Stimulated activated CD8-positive, alpha-beta memory T cell treated with anti-CD3 and anti-CD28 coated beads, Interleukin-15, amount 100 ng/mL, for 4 hours (primary cell): ENCODE measurements at places on chromosomes 12 and 14.

GRCh38 chr14:68766299-68767247 lies 26.3 kb downstream of the ZFP36L1 start:
- no peak for DNase-seq

DNA sequence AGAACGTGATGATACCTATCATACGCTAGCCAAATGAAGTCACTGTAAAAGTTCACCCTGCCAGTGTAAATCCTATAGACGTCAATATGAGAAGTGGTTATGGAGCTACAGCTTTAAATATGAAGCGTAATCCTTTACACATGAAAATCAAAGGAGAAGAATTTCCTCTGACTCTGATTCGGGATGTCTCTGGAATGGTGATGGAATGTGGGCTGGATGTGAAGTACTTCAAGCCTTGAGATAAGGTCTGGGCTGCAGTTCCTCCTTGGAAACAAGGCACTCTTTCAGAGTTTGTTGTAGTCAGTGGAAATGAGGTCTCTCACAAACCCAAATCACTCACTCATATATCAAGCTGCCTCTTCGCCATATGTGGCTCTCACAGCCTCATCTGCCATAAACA lies 53.1 kb upstream of the NAP1L1 start:
- no peak for DNase-seq

GRCh38 chr12:19908830-19909229 lies 459.5 kb upstream of the PDE3A start:
- DNase-seq, result no peak

DNA sequence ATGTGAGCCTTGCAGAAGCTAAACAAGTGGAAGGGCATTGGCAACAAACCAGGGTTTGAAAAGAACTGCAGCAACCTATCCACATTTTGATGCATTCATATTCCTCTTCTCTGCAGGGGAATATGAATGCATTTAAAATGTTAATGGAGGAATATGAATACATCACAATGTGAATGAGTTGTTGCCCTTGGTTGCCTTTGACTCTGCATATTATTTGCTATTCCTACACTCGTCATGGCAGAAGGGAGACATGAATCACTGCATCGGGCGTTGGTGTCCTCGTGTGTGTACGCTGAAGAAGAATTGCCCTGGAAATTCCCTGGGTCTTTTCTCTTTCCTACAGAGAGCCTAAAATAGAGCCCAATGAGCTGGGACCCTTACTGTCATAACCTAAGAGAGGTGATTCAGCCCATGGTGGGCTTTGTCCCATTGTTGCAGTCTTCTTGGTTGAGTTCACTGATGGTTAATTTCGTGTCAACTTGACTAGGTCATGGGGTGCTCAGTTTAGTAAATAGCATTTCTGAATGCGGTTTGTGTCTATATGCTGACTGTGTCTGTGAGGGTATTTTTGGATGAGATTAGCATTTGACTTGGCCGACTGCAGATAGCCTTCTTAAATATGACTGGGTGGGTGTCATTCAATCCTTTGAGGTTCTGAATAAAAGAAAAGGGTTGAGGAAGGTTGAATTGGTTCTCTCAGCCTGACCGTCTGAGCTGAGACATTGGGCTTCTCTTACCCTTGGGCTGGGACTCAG lies 1422.9 kb upstream of the TMEM132C start:
- no peak for DNase-seq

DNA sequence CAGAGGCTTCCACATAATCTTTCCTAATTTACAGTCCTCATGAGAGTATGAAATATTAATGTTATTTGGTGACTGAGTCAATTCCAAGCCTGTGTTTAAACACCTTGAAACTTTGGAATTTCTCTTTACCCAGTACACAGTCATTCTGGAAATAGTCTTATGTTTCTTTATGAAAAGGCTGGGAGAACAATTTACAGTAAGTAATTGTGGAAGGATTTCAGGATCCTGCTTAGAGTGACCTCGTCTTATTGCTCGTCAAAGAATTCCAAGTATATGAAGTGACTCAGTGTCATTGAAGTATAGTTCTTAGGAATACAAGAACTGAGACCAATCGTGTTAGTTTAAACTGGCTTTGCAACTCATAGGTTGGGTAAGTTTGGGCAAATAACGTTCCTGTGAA lies 634.2 kb downstream of the SLC16A7 start:
- DNase-seq, result no peak

DNA sequence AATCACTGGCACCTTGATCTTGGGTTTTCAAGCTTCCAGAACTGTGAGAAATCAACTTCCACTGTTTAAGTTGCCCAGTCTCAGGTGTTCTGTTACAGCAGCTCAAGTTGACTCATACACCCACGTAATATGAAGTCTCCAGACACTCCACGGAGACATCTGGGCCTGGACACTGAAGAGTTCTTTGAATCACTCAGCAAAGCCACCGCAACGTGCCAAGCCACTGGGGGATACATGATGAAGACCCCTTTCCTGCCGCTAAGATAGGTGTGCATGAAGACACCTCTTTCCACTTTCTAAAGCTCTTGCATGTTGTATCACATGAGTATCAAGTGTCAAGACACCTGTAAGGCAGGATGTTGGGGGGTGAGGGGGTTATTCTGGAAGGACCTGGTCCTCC lies 311.7 kb upstream of the RTL1 start:
- no peak for DNase-seq

DNA sequence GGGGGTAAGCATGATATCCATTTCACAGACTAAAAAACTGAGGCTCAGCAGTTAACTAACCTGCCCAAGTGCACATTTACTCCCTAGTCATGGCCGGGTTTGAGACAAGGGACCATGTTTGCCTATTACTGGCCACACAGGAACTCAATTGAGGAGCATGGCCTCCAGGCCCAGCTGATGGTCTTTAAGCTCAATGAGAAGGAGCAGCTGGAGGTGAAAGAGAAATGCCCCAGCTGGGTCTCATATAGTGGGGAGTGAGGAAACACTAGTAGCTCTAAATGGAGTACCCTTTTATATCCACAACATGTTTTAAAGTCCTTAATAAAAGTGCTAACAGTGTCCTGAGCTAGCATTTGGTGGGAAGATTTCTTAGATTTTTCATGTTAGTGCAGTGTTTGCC lies 1.6 kb downstream of the TDP1 start:
- DNase-seq, result no peak

DNA sequence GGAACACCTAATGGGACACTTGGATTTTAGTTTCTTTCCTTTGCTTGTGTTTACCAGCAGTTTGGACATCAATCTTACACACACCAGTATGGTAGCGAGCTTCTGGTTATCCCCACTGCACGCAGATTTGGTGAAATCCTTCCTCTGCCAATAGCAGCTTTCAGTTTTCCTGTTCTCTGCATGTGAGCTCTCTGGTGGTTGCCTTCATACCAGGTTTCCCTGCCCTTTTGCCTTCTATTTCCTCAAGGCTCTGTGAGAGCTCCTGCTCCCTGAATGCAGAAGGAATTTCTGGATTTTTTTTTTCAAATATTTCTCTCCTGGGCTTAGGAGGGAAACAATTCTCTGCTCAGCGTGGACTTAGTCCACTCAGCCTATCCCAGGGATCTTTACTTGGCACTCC lies 93.0 kb upstream of the CCDC91 start:
- DNase-seq, result no peak

DNA sequence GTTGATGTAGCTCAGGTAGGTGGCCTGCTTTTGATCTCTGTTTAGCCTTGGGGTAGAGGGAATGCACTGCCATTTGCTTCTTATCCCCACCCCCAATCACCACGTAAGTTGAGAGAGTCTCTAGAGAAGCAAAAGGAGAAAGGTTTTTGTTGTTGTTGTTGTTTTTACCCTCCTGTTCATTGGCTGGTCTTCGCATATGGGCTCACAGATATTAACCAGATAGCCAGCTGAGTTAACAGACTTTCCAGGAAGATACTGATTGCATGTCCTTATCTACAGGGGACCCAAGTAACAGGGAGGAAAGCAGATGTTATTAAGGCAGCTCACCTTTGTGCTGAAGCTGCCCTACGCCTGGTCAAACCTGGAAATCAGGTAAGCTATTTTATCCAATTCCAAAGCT lies 2.9 kb downstream of the PA2G4 start:
- DNase-seq, result no peak

DNA sequence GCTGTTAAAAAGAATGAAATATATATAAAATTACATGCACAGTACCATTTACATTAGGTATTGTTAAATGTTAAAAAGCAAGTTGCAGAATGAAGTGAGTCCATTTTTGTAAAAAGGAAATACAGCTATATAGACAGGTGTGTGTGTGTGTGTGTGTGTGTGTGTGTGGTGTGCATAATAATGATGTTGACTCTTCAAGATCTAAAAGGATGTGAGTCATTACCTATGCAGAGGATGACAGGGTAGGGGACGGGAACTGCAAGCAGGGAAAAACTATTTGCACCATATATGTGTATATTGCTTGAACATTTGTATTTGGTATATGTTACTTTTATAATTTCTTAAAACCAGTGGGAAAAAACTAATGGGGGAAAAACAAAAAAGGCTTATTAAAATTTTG lies 3.1 kb downstream of the C14orf39 start:
- DNase-seq, result no peak

- DNase-seq, result no peak
Measured at GRCh38 chr14:69314327-69314726, 54.4 kb downstream of the GALNT16 start.

DNA sequence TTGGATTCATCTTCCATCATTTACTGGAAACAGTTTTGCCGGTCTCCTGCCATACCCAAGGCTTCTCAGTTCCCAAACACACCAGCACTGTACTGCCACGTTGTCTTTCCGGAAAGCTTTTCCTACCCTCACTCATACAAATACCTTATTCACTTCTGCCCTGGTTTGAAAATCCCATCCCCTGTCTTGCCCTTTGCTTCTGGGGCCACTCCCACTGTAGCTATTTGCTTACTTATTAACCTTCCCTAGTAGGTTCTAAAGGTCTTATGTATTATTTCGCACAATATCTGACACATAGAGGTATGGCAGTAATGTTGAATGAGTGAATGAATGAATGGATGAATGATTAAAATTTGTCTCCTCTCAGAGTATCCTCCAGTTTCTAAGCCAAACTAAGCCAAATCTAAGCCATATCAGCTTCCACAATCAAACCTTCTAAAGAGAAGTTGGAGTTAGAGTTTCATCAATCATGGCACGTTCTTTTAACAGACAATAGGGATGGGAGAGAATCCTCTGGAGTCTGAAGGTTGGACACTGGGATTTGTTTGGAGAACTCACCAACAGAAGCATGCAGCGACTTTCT lies 18.6 kb downstream of the TSPAN8 start:
- no peak for DNase-seq

- DNase-seq, result no peak
Measured at GRCh38 chr12:11763760-11764520, 114.5 kb downstream of the ETV6 start.

DNA sequence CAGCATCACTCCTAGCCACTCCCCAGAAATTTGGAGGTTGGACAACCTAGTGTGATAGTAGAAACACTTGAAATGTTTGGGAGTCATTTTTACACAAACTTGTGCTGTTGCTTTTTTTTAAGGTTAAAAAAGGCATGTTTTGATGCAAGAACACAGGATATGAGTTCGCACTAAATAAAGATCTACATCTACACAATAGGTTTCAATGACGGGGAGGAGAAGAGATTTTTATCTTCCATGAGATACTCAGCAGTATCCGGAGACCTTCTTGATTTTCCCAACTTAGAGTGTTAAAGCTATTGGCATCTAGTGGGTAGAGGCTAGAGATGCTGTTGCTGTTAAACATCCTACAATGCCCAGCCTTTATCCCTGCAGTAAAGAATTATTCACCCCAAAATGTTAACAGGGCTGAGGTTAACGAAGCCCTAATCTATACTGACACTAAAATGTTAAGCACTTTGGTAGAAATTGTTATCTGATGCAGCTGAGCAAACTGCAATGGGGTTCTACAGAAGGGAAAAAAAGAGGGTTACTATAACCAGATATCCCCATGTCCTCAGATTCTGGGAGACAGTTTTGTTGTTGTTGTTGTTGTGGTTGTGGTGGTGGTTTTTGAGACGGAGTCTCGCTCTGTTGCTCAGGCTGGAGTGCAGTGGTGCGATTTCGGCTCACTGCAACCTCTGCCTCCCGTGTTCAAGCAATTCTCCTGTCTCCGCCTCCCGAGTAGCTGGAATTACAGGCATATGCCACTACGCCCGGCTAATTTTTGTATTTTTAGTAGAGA lies 14.0 kb upstream of the PCNX1 start:
- no peak for DNase-seq

GRCh38 chr14:54794159-54794558 lies 108.5 kb downstream of the GCH1 start:
- DNase-seq, result no peak

DNA sequence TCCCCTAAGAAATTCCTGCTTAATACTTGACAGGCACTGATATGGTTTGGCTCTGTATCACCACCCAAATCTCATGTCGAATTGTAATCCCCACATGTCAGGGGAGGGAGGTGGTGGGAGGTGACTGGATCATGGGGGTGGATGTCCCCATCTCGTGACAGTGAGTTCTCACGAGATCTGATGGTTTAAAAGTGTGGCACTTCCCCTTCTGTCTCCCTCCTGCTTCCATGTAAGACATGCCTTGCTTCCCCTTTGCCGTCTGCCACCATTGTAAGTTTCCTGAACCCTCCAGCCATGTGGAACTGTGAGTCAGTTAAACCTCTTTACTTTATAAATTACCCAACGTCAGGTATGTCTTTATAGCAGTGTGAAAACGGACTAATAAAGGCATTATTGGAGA lies 198.0 kb downstream of the FOXN3 start:
- DNase-seq, result no peak

- no peak for DNase-seq
Measured at GRCh38 chr14:38994731-38995130, 108.3 kb downstream of the SEC23A start.

DNA sequence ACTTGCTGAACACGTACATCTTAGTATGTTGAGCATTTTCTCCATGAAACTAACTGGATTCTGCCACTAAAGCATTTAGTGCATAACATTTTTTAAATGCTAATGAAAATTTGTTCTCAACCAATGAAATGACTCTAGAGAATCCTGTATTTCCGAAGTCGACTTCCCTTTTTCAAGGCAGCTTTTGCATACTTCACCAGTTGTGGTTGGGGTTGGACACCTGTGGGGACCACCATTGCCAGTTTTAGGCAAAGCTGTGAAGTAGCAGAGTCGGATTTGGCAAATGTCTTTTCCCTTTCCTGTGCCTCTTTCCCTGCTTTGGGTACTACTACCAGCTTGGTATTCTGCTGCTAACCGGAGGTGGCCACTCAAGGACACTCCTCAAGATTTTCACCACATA lies 349.2 kb downstream of the BCAT1 start:
- no peak for DNase-seq

- DNase-seq, result no peak
Measured at GRCh38 chr12:65779091-65779642, 45.1 kb upstream of the HMGA2 start.

GRCh38 chr12:104703372-104703771 lies 246.6 kb downstream of the CHST11 start:
- no peak for DNase-seq

DNA sequence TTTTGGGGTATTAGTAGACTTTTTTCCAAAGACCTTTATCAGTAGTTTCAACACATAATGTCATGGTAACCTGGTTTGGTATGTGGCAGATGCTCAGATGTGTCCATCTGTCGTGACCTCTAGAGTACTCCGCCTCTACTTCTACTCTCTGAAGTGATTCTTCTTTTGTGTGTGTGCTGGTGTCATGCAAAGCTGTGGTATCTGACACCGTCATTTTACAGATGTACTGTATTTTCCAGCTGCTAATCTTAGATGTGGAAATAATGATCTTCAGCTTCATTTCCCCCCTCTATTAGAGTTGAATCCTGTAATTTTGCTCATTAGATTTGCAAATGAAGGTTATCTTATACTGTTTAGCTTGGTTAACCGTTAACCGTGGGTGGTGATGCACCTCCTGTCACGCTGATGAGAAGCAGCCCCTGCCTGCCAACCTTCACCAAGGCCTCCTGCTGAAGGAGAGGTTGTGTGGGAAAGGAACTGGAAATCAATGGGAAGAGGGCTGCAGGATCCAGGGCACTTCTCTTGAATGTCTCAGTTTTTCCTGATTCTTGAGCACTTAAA lies 222.4 kb upstream of the AMIGO2 start:
- DNase-seq, result no peak
